ENCODE measurements at places on chromosomes 13 and 19. TPM values are rescaled to one million over a fixed set of nuclear protein-coding genes. Genes with fewer than 3 reads are reported as not detected.

GNA15 gene
- total RNA-seq, result not detected

SMARCA4 gene
- 238 TPM for total RNA-seq

POLR2I gene
- 66.4 TPM for total RNA-seq

ZGLP1 gene
- total RNA-seq, result 8.2 TPM

TLE6 gene
- total RNA-seq, result 0.59 TPM

S1PR4 gene
- total RNA-seq, result not detected

All from endothelial cell (in vitro differentiated cells).